ENCODE measurements at places on chromosomes 2 and 18.

DNA sequence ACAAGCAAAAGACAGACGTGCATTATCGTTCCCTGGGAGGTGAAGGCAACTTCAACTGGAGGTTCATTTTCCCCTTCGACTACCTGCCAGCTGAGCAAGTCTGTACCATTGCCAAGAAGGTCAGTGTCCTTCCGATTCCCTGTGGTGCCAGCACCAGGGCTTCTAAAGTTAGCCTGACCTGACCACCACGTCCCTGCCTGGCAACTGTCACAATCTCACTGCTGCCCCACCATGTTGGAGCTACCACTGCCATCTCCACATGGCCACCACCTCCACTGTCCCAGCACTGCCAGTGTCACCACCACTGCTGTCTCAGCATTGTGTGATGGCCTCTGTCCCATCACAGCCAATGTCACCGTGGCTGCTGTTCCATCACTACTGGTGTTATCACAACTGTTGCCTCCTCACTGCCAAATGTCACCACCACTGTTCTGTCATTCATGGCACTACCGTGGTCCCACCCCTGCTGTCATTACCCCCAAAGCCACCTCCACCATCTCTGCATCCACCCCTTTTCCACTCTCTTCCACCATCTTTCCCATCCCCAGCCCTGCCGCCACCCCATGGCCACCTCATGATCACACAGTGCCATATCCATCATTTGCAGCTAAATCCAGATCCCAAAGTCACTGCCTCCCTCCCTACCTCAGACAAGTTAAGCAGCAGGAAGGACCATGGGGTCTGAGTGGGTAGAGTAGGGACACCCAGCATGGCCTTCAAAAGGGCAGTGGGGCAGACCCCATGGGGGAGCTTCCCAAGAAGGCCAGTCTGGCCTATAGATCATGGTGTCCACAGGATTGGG is 216.5 kb downstream of the DYSF start:
- no peak for DNase-seq

DNA sequence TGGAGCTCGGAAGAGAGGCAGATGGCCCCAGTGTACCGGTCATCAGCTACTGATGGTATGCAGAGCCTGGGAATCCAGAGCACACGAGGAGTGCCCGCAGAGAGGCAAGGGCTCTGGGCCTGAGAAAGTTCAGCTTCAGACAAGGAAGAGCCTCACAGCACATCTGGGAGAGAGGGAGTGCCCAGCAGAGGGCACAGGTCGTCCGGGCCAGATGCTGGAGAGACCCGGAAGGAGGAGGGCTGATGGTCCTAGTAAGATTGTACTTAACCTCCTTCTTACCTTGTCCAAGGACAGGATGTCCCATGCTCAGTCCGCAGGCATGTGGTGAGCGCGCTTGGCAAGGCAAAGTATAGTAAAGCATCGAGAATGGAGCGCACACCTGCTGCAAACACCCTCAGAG is 24.4 kb upstream of the CHMP1B start:
- no peak for DNase-seq

GRCh38 chr2:181467966-181468707 is 11.0 kb downstream of the ITGA4 start:
- DNase-seq = no peak

DNA sequence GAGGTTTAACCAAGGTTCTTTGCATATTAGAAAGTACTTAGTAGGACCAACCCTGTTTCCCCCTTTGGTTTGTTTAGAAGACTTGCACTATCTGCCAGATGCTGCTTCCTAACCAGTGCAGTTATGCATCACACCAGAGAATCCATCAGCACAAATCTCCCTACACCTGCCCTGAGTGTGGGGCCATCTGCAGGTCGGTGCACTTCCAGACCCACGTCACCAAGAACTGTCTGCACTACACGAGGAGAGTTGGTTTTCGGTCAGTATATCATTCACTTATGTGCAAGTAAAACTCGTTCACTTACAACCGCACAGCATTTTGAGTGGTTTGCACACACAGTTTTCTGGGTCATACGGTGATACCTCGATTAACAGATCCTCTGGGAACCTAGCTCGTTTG is 69.7 kb downstream of the ZNF532 start:
- DNase-seq = no peak

DNA sequence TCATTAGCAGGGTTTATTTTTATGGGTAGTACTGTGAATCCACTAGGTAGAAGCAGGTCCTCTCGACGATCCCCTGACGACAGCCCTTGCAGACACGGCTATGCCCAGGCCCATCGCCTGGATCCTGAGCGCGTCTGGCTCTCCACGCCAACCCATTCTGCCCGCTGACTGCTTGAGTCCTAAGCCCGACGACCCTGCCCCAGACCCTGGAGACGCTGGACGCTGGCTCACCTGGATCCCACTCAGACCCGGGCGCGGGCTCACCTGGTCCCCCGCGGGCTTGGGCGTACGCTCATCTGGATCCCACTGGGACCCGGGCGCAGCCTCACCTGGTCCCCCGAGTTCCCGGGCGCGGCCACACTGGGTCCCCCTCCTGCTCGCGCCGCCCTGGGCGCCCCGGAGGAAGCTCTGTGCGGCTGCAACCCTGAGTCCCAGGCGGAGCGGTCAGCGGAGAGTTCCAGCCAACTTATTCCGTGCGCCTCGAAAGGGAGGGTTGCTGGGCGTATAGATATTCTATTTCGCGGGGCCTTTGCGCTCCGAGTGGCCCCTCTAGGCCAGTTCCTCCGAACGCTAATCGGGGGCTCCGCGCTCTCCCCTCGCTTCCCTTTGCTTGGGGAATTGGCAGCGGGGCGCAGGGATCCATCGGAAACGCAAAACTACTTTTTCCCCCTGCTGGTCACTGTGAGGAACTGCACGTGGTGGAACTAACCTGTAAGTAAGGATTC is 22.4 kb upstream of the RMP24 start:
- peak; percentile 70 for DNase-seq

DNA sequence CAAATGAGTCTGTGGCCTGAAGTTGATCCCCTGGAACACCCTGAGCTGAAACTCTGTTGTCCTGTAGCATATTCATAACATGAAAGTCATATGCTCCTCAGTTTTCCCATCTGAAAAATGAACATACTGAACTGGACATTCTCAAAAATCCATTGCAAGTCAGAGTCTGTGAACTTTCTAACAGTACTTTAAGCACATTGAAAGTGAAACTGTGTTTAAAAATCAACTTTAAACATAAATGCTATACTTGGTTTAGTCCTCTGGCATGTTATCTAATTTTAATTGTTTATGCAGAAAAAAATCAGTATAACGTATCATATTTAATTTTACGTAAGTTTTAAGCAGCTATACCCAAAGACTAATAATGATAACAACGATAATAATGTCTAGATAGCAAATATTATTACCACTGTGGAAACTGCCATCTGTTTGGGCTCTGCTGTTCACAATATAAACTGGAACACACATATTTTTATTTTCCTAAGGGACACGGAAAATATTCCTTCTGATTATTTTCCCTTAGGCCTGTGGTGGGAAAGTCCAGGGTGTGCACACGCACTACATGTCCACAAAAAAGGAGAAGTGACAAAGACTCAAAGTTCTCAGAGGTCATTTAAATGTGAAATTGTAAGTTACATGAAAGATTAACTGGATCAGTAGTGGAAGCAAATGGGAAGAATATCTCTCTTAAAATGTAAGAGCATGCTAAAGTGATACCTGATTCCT is 56.1 kb upstream of the TTN start:
- DNase-seq = no peak

DNA sequence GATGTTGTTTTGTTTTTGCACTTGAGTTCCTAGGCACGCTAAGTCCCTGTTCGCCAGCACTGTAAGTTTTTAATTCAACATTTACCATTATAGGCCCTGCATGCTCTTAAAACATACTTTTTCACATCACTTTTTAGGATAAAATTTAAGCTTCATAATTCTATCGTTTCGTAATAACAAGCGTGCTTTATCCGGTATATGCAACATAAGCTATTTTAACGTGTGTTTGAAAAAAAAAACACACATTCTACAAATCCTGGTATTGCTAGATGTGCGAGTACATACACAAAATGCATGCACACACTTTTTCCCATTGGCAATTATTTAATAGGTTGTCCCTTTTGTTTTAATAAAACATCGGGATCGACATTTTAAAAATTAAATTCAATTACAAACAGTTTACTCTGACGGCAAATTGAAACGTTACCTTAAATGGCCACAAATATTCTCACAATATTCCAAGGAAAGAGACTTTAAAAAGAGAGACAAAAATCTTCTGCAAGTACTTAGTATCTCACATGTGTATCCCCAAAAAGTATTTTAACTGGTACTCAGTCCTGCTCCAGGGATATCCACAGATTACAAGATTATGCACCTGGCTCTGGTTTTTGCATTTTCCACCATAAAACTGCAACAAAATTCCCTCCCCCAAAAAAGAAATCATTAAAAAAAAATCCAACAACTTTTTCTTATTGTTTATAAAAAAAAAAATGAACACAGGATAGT is 1.0 kb upstream of the TCF4 start:
- peak; percentile 7 for DNase-seq

DNA sequence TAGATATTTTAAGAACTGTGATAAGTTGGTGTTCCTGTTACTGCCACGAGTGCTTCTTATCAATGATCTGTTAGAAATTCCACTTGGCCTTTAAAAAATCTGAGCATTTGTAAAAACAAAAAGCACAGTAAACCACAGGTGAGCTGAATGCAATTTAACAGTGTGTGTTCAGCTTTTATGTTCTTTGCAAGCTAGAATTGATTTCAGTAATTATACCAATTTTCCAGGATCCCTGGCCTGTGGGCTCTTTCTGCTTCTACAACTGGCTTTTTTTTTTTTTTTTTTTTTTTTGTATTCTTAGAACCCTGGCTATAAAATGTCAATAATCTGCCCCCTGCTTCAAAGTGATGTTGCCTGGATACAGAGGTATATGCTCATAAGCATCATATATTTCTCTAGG is 548.5 kb upstream of the SLC8A1 start:
- DNase-seq = no peak

DNA sequence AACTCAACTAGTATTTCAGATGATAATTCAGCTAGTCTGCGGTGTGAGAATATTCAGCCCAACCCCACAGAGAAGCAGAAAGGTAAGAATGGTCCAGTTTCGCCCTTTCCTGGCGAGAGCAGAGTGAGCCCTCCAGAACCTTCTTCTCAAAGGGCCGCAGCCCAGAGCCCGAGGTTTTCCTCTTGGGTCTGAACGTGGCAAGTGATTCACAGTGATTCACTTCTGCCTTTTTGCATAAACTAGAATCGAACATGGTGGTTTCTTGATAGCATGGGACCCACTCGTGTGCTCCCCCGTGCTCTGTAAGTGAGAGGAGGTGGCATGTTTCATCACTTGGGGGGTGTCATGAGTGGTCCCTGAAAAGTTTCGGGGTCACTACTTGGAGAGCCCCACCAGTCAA is 24.2 kb downstream of the TRAF3IP1 start:
- DNase-seq = no peak

- no peak for DNase-seq
Observed at GRCh38 chr2:236552212-236552542, 17.4 kb upstream of the ACKR3 start.

DNA sequence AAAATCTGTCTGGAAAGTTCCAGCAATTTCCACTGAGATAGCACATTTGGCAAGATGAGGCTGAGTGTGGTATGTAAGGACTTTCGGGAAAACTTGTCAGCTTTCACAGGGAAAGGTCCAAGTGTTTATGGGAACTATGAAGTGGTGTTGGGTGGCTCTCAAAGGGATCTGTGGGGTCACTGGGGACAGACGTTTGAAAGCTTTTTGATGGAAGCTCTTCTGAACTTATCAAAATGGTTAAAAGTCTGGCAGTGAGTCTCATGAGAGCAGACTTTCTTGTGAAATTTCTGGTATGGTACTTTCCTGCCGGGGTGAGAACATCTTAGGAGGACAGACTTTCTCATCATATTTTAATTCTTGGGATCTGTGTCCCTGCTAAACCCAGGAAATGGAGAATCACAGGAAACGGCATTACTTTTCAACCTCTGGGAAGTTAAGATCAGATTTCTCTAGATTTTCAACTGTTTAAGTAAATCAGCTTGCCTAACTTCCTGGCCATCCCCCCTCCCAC is 546.3 kb upstream of the ZEB2 start:
- no peak for DNase-seq

DNA sequence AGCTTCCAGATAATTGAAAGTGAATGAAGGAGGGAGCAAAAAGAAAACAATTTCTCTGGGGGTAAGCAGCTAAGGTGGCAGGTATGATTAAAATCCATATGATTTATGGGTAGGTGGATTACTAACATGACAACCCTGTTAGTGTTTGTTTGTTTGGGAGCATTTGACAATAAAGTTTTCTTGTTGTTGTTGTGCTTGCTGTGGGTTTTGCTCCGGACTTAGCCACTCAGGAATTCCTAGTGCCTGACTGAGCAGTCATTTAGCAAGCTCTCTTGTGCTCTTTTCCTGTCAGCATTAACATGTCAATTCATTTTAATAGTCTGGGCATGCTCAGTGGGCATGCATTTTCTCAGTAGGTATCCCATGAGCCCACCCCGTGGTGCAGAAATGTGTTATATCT is 674.8 kb upstream of the ZEB2 start:
- no peak for DNase-seq

DNA sequence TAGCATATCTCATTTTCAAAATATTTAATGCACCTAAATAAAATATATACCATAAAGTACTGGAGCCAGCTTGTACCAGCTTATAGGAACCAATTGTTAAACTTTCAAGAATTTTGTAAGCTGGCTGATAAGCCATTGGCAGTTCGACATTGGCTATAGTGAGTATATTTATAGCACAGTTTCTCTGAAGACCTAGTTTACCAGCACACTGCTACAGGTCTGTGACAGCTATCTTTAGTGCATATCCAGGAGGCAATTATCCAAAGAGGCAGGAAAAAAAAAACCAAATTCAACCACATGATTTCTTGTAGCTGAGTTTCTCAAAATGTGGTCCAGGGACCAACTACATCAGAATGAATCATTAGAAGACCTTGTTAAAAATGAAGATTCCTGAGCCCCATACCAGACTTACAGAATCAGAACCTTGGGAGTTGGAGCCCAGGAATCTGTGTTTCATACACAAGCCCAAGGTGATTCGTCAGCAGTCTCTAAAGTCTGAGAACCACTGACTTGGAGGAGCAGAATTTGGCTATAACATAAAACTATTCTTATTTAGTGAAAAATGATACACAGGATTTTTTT is 279.0 kb upstream of the NRP2 start:
- DNase-seq = no peak

DNA sequence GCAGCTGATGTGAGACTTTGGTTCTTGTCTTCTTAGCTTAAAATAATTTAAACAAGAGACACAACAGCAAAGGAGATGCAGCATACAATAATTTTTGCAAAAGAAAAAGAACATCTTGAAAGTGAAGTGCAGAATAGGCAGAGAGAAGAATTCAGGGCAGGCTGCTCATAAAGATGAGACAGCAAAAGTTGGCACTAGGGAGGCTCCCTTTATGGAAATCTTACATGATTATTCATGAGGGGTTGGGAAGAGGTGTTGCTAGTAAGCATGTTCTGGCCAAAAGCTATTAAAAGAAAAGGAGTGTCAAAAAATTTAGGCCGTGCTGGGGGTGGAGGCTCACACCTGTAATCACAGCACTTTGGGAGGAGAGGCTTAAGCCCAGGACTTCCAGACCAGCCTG is 4.2 kb upstream of the ALPP start:
- DNase-seq = no peak

Measured in GM13977 (cell line).